ENCODE measurements at places on chromosomes 2 and 18.

GRCh38 chr2:18578033-18578432, 11.3 kb downstream of the NT5C1B start:
- no peak for ATAC-seq

GRCh38 chr2:180359522-180360282, 352.6 kb upstream of the CWC22 start:
- no peak for ATAC-seq

- no peak for ATAC-seq
These were observed 31.4 kb downstream of the AFG3L2 start for GRCh38 chr18:12345491-12346239.

DNA sequence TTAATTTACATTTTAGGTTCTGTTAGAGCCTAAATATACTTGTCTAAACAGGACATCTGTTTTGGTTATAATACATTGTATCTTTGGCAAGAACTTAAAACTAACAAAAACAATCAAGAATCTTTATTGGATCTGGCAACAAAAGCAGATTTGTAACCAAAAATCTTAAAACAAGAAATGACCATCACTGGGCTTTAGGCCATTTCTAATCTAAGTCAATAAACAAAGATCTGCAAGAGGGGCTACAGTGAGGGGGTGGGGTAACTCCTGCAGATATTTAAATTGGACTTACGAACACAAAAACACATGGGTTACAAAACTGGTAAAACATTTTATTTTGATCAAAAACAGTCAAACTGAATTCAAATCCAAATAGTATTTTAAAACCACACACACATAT, 77.3 kb downstream of the SRBD1 start:
- no peak for ATAC-seq

- no peak for ATAC-seq
These were observed 21.3 kb downstream of the PIGN start for GRCh38 chr18:62165583-62165982.

DNA sequence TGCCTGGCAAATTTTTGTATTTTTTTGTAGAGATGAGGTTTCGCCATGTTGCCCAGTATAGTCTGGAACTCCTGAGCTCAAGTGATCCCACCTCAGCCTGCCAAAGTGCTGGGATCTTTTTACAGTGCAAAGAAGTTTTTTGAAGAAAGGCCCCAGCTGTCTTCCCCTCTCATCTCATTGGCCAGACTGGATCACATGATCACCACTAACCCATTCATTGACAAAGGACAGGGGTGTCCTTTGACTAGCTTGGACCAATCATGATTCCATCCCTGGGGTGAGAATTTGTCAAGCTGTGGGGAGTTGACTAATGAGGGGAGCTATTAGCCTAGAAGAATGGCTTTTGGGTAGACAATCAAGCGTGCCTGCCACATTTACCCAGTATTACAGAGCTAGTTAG, 232.9 kb upstream of the TANK start:
- no peak for ATAC-seq

DNA sequence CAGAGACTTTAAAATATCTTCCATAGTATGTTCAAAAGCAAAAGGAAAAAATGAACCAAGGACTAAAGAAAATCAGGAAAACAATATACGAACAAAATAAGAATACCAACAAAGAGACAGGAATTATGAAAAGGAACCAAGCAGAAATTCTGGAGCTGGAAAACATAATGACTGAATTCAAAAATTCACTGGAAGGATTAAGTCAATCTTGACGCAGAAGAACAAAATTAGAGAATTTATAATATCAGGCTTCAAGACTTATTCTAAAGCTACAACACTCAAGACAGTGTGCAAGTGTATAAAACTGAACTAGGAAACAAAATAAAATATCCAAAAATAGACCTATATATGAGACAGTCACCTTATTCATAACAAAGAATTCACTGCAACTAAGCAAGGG, 56.9 kb upstream of the GYPC start:
- ATAC-seq: no peak

- ATAC-seq: no peak
These were observed 54.2 kb downstream of the SERTAD2 start for GRCh38 chr2:64599469-64599868.

DNA sequence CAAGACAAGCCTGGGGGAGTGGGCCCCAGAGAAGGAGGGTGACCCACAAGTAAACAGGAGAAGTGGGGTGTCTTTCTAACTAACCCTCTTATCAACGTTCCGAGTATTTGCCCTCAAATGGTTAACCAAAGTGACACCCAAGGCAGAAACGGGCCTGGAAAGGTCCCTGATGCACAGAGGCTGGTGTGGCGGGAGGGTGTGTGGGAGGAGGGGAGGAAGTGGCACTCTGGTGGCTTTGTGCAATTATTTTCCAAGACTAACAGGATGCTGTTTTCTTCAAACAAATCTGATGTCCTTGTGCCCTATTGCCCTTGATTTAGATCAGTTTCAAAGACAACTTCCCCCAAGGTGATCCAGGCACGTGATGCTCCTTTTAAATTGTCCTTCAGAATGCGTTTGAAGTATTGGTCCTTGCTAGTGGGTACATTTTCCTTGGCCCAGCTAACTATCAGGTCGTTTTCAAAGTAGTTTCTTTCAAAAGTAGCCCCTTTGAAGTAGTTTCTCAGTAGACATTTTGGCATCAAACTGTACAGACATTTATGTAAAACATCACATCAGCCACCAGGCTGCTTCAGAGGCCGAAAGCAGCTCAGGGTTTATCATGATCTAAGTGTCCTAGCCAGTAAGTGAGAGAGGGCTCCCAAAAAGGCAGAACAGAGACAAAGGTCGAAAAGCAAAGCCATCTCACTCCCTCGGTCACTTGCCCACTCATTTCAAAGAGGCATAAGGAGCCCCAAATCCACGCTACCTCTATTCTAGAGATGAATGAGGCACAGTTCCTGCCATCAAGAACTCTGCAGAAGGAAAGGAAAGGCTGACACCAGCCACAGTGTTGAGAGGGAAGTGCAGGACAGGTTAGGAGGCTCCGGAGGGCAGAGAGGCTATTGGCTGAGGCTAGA, 371.1 kb upstream of the ID2 start:
- no peak for ATAC-seq

- no peak for ATAC-seq
These were observed 64.0 kb downstream of the SPIRE1 start for GRCh38 chr18:12593866-12594265.

GRCh38 chr2:58508006-58508405, 266.9 kb upstream of the FANCL start:
- no peak for ATAC-seq

- no peak for ATAC-seq
These were observed 271.3 kb downstream of the CYRIA start for GRCh38 chr2:16394072-16394985.

GRCh38 chr2:98908931-98909316, 27.1 kb downstream of the CRACDL start:
- ATAC-seq: peak; percentile 17

GRCh38 chr2:16591370-16591933, 74.2 kb downstream of the CYRIA start:
- no peak for ATAC-seq

- ATAC-seq: no peak
These were observed 84.3 kb downstream of the ACOXL start for GRCh38 chr2:110816404-110817365.

DNA sequence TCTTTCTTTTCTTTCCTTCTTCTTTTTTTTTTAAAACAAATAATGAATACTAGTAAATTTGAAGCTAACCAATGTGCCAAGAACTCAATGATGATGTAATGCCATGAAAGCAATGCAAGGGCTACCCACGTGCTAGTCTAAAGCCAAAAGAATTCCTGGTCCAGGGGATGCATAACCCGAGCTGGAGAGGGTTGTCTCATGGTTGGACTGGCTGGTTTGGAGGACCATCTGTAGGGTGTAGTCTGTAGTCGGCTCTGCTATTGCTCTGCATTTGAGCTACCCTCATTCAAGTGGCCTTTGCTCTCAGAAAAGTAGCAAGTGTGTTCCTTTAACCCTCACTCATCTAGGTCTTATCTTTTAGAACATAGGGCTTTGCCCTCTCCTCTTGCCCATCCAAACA, 469.6 kb upstream of the CELF4 start:
- no peak for ATAC-seq

DNA sequence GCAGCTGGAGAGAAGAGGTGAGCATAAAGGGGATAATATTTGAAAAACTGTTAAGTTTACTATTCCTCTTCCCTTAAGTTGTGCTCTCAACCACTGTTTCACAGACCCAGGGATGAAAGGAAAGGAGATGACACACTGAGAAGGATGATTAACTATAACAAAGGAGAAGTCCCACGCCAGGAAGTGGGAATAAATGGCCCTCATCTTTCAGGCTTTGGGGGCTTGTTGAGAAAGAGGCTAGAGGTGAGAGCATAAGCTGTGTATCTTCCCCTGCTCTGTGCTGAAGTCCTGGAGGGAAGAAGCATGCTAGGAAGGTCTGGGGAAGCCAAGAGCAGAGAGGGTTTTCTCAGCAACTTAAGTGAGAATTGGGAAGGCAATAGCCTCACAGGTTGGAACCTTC, 399.1 kb upstream of the ATP5MC3 start:
- no peak for ATAC-seq

DNA sequence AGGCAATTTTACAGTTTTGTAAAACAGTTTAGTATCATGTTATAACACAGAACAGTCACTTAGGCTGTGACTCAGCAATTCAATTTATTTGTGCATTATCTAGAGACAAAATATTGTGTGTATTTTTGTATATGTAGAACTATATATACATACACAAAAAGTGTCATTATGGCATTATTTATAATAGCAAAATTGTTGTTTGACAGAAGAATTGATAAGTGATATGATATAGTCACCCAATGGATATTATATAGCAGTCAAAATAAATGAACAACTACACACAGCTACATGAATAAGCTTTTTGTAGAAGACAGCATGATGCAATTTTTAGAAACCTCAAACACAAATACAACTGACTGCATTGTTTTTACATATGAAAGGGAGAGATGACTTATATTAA, 334.0 kb downstream of the TRIB2 start:
- no peak for ATAC-seq

DNA sequence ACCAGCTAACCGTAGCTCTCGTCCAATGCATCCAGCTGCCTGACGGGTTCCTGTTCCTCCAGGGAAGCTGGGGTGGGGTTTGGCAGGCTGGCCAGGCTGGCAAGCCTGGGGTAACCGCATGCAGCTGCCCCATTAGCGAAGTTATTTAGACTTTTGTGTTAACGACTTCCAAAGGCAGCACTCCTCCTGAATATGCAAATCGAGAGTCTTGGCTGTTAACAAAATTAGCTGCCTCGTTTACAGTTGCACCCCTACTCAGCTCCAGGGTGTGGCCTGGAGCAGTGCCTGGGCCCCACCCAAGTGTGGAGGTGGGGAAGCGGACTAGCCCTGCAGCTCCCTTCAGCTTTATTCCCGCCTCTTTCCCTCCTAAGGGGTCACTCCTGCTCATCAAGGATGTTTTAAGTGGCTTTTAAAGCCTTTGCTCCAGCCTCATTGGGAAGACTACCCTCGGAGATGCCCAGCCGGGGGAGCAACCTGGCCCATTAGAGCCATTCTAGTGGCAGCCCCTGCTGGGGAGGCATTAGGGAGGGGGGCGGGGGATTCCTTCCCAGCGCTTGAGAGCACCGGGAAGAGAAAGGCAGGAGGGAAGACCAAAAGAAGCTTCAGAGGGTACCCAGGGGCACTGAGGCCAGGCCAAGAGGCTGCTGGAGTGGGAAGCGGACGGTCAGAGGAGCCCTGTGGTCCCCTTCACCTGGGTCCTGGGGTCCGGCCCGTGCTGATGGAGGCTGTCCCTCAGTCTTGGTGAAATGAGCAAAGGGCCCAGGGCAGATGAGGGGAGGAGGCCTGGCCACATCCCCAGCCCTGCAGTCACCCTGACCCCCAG, 204.1 kb downstream of the CELF4 start:
- ATAC-seq: no peak

- ATAC-seq: peak; percentile 84
These were observed 30.1 kb upstream of the ZNF516 start for GRCh38 chr18:76524900-76525698.

- peak; percentile 78 for ATAC-seq
These were observed 267.9 kb downstream of the FBXO15 start for GRCh38 chr18:73879766-73880165.

- no peak for ATAC-seq
These were observed 1.1 kb downstream of the VAMP8 start for GRCh38 chr2:85578243-85579180.

- no peak for ATAC-seq
These were observed 466.4 kb downstream of the MEIS1 start for GRCh38 chr2:66901344-66901743.

- no peak for ATAC-seq
These were observed 626.2 kb upstream of the CDH7 start for GRCh38 chr18:65124633-65125032.

DNA sequence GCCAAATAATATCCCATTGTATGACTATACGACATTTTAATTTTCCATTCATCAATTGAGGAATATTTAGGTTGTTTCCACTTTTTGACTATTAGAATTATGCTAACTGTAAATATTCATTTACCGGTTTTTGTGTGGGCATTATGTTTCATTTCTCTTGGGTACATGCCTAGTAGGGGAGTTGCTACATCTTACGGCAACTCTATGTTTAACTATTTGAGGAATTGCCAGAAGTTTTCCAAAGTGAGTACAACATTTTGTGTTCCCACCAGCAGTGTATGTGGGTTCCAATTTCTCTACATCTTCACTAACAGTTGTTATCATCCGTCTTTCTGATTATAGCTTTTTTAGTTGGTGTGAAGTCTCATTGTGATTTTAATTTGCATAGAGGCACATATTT, 1.6 kb upstream of the KDSR start:
- no peak for ATAC-seq

GRCh38 chr2:227154986-227155774, 8.8 kb downstream of the COL4A4 start:
- no peak for ATAC-seq

GRCh38 chr2:46601328-46601963, 122.1 kb downstream of the TMEM247 start:
- ATAC-seq: 0 out of 3 replicates have a peak, but pooled peaks have one; percentile 31

GRCh38 chr2:157320409-157320808, 5.2 kb downstream of the ERMN start:
- ATAC-seq: no peak

- no peak for ATAC-seq
These were observed 57.8 kb downstream of the RBKS start for GRCh38 chr2:27832396-27832795.

- no peak for ATAC-seq
These were observed 20.4 kb downstream of the TGFBRAP1 start for GRCh38 chr2:105309147-105309545.

DNA sequence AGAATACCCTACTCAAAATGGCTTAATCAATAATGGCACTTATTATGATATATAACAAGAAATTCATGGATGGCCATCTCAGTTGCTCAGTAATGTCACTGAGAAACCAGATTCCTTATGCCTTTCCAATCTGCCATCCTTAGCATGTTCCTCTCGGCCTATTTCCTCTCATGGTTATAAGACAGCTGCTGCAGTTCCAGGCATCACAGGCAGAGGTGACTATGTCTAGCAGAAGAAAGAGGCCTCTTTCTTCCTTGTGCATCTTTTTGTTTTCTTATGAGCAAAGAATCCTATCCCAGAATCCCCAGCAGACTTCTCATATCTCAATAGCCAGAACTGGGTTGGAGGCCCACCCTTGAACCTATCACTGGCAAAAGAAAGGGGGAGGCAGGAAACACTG, 310.6 kb upstream of the SPRED2 start:
- ATAC-seq: no peak

Measured in SK-N-SH treated with all-trans-retinoic acid at 6 μM for 48 hours (cell line).